ENCODE measurements at places on chromosomes 3 and 15.

GRCh38 chr15:41474941-41475340 lies 18.7 kb upstream of the ITPKA start:
- no peak for DNase-seq

GRCh38 chr3:9253327-9253726 lies 3.9 kb upstream of the SRGAP3 start:
- no peak for DNase-seq

DNA sequence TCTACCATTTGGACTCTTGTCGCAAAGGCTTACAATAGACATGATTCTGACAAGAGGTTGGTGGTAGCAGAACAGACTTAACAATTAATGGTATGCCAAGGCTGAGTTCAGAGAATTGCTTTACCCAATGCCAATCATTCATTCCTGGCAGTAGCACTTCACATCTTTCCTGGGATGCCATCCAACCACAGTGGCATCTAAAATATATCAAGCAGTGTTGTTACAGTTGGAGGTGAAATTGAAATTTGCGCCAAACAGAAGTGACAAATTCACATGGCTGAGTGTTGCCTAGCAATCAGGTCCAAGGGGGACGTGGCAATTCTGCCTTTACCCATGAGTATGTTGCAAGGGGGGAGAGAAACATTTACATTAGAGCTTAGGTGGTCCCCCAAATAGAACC lies 21.0 kb upstream of the DPH6 start:
- no peak for DNase-seq

DNA sequence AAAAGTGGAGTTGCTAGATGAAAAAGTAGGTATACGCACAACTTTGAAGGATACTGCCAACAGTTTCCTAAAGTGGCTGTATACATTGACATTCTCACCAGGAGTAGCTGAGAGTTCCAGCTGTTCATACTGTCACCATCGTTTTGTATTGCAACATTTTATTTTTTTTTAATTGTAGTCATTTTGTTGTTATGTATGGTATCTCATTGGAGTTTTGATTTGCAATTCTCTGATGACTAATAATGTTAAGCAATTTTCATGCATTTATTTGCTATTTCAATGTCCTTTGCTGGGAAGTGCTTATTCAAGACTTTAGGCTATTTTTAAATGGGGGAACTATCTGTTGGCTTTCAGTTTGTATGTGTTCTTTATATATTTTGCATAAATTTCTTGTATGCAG lies 185.1 kb upstream of the TGFBR2 start:
- no peak for DNase-seq

- DNase-seq: no peak
Measured at GRCh38 chr15:61171209-61171608, 57.9 kb downstream of the RORA start.

GRCh38 chr3:51722362-51722761 lies 15.5 kb downstream of the GRM2 start:
- DNase-seq: no peak

- no peak for DNase-seq
Measured at GRCh38 chr3:17741621-17742101, 770 bp downstream of the TBC1D5 start.

GRCh38 chr15:51267051-51267702 lies 71.2 kb downstream of the CYP19A1 start:
- DNase-seq: no peak

GRCh38 chr15:31278061-31278445 lies 48.6 kb upstream of the KLF13 start:
- peak; percentile 29 for DNase-seq

- no peak for DNase-seq
Measured at GRCh38 chr3:43765521-43765971, 74.8 kb downstream of the ABHD5 start.

DNA sequence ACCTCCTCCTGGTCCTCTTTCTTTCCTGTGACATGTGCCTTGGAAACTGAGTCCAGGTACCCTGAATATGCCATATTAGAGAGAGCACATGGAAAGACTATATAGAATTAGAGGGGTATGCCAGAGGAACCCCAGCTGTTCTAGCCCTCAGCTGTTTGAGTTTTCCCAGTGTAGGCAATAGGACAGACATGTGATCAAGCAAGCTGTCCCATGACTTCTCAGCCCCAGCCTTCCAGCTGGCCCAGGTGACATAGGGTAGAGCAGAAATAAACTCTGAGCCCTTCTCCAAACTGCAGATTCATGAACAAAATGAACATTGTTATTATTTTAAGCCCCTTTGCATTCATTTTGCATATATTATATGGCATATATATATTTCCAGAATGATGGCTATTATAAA lies 118.7 kb downstream of the PPM1L start:
- no peak for DNase-seq

DNA sequence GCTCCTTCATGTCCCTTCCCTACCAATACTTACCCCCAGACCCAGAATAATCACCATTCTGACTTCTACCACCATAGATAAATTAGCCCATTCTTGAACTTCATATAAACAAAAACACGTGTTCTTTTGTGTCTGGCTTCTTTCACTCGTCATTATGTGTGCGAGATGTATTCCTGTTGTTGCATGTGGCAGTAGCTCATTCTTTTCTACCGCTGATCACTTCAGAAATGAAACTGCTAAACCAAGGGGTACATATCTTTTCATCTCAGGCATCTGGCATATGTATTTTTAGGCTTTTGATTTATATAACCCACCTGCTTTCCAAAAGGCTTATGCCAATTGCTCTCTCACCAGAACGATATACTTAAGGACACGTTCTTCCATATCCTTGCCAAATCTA lies 13.8 kb upstream of the SCG3 start:
- DNase-seq: no peak

- no peak for DNase-seq
Measured at GRCh38 chr3:190362258-190362657, 25.7 kb upstream of the CLDN16 start.

- DNase-seq: peak; percentile 73
Measured at GRCh38 chr15:57312318-57313133, 63.8 kb upstream of the CGNL1 start.

DNA sequence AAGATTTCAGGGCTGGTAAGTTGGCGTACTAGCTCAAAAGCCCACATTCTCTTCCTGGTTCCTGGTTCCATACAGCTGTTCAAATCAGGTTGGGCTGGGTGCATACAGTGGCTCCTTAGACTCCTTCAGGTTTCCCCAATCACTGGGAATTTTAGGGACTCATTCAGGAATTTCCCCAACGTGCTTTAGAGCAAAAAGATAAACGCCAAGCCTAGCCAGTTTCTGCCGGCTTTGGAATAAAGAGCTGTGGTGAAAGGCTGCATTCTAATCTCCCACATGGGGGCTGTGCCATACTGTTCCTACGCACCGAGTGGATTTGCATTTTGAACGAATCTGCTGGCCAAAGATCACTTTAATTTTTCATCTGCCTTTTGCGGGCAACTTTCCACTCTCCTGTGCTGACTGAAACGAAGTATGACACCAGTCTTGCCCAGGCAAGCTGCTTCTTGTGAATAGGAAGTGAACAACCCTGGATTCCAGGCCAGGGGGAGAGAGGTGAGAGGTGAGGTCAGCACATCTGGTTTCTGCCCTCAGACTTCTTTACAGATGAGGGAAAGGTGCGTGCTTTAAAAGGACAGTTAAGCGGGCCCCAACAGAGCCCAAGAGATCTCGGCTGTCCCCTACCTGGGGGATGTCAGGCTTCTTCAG lies 184.2 kb upstream of the PDZRN3 start:
- no peak for DNase-seq

GRCh38 chr3:140128631-140129030 lies 193.6 kb downstream of the CLSTN2 start:
- DNase-seq: peak; percentile 47

GRCh38 chr15:68593828-68594532 lies 15.2 kb downstream of the CORO2B start:
- no peak for DNase-seq

DNA sequence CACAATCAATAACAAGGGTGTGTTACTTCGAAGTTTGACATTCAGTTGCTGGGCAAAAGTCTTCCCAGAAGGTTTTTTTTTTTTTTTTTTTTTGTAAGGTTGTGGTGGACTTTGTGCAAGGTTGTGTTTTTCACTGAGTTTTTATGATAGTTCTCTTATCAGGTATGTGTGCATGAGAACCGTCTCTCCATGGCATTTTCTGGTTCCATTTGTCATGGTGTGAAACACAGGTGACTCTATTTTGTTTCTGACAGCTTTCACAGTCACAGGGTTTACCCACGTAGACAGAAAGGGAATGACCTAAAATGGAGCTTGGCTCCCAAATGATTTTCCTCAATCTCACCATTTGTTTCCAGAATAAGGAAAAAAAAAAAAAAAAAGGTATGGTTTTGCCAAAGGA lies 1377.2 kb upstream of the CADM2 start:
- DNase-seq: no peak

GRCh38 chr15:91541286-91541685 lies 312.2 kb upstream of the SLCO3A1 start:
- DNase-seq: no peak

GRCh38 chr15:39494462-39494861 lies 86.4 kb upstream of the THBS1 start:
- no peak for DNase-seq

- no peak for DNase-seq
Measured at GRCh38 chr15:33941279-33942063, 26.8 kb upstream of the CHRM5 start.

GRCh38 chr15:69546182-69546581 lies 93.6 kb downstream of the RPLP1 start:
- no peak for DNase-seq

GRCh38 chr15:56523521-56523920 lies 58.6 kb upstream of the MNS1 start:
- DNase-seq: no peak
